ENCODE measurements at places on chromosomes 11 and 22.

GRCh38 chr11:68386331-68386978 lies 74.1 kb downstream of the LRP5 start:
- DNase-seq: no peak

DNA sequence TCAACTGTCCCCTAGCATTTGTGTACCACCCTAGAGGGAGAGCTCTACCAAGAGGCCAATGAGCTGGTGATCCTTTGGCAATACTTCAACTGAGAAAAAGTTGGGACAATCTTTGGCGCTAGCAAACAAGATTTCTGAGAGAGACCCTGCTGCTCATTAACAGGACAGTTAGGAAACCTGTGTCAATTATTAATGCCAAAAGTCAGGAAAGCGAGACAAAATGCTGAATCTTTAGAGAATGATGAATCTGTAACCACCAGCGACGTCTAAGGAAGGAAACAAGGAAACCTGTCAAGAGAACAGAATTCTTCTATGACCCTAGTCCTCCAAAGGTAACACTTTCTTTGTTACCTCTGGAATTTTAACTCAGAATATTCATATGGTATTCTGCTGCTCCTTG lies 19.9 kb downstream of the LARGE2 start:
- DNase-seq: no peak

- DNase-seq: no peak
These were observed at the start of gene ANO3 for GRCh38 chr11:26331911-26332571. TSS of gene ANO3 (plus strand) at chr11:26332130. CDS start at chr11:26332276, 146 bp downstream.

GRCh38 chr11:68012044-68012842 lies 2.1 kb downstream of the ALDH3B1 start:
- DNase-seq: no peak

- DNase-seq: peak; percentile 5
These were observed 77.9 kb upstream of the TOP3B start for GRCh38 chr22:22060200-22061084.

DNA sequence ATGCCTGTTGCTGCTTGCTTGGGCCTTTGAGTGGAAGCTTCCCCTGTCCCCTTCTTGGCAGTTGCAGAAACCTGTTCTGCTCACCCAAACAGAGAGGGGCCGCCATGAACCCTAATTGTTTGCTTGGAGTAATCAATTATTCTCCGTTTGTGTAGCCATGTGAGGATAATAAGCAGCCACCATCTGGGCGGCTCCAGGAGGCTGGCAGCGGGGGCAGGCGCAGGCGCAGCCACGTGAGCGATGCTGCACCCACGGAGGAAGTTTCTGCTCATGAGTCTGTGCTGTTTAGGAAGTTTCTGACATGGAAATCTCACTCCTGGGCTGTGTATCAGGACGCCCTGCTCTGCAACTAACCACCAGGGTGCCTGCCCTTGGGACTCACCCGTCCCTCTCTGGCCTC lies 90.1 kb downstream of the MPPED1 start:
- no peak for DNase-seq

DNA sequence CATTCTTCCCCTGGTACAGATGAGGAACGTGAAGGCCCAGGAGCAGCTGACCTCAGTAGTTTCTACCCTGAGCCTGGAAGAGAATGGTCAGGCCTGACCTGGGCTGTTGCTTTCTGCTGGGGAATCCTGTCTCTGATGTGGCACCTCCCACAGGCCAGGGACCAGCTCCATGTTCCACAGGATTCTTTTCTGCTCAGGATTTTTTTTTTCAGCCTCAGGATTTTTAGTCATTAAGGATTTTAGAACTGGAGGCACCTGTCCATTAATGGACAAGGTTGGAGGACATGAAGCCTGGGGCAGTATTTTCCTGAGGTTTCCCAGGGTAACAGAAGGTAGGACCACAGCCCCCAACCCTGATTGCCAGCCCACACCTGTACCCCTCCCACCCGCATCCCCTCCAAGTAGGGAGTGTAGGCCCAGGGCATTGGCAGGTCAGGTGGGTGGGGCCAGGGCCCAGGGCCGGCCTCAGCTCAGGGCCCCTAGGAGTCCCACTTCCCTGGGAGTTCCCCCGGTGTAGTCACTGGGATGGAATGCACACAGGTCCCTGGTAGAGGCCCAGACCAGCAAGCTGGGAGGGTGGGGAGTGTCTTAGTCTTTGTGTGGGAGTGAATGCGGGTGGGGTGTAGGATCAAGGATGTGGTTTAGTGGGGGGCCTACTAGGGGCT lies 16.1 kb downstream of the BIK start:
- DNase-seq: no peak

DNA sequence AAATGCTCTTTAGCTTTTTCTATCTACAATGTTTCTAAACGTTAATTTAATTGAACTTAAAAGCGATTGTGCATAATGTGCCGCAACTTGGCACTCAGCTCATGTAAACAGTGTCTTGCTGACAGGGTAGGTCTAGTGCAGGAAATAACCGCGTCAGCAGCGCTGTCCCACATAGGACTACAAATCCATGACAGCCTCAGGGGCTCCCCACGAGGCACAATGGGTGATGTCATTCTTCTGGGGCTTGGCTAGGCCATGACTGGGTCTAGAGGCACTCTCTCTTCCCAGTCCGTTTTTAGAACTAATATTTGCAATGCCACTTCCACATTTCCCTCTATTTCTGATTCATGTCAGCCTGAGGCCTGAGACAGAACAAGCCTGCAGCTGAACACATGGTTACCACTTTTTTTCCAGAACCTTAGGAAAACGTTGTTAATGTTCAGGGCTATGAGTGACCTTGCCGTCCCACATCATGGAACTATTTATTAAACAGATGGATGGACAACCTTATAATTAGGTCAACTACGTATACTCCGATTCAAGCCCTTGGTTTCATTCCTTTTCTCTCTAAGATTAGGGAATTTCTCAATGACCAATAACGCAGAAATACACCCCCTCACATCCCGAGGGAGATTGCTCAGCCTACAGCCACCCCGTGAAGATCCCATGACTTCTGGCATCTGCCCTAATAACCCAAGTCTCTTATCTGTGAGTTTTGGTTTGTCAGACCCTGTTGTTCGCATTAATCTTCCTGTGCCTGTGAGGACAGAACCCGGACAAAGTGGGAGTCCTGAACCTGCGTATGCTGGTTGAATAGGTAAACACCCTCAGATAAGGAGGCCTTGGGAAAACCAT lies 19.4 kb upstream of the SNX32 start:
- DNase-seq: no peak

DNA sequence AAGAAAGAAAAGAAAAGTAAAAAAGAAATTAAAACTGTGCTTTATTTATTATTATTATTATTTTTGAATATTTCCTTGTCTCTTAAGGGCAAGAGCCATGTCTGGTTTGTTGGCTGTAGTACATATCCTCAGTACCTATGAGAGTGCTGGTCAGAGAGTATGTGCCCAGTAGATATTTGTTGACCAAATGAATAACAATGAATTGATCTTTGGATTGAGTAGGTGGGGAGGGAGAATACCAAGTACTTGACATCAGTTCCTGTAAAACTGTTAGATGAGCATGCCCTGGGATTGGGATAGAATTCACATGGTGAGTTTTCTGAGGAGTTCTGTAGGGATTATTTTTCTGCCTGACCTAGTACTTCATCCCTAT lies 11.4 kb downstream of the STIM1 start:
- DNase-seq: no peak

- DNase-seq: no peak
These were observed 1.7 kb upstream of the RCOR2 start for GRCh38 chr11:63918507-63919191.

DNA sequence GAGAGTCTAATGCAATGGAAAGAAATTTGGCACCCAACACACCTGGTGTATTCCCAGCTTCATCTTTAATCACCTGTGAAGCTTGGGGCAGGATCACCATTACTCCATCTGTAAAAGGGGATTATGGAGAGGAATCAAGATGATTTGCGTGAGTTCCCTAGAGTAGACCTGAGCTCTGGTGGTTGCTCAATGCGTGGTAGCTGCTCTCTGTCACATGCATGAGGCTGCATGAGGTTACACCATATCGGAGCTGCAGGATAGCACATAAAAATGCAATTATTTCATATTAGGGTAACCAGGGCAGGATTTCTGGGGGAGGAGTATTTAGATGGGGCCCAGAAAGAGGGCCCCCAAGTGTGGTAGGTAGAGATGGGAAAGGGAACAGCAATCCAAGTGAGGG lies 35.3 kb upstream of the CLMP start:
- DNase-seq: no peak

DNA sequence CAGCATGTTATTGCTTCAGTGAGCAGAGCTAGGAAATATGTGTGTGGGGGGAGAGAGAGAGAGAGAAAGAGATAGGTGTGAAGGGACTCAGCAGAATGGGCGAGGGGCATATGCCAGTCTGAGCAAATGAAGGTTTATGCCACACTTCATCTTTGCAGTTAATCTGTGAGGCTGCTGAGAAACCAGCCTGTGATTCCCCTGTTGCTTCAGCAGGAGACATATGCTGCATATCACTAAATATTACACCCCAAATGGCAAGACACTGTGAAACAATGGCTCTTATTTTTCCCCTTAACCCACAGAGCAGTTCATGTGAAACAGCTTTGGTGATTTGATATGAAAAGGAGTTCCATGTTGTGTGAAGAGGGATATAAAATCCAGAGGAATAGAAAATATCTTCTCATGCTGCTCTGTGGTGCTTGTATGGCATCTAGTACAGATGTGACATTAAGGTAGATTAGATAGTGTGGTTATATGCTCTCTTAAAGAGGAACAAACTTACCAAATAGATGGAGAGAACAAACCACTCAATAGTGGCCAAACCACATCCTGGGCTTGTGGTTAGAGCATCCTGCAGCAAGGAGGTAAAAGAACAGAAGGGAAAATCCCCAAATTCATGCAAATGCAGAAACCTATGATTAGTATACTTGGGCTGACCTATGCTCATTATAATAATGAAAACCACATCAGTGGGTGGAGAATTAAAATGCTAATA lies 864.2 kb downstream of the FAM181B start:
- DNase-seq: peak; percentile 81

DNA sequence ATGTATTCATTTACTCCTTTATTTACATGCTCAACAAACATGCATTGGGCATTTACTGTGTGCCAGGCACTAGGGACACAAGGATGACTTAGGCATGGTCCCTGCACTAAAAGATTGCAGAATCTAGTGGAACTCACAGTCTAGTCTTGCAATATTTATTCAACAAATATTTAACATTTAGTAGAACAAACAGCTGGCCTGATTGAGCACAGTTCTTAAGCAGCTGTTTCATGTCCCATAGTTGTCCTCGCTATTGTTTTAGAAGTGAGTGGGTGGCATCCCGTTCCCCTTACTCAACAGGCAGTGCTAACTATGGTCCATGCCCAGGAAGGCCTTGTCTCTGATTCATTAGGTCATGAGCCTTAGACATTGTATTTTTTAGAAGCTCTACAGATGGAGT lies 459.9 kb upstream of the CADM1 start:
- no peak for DNase-seq

DNA sequence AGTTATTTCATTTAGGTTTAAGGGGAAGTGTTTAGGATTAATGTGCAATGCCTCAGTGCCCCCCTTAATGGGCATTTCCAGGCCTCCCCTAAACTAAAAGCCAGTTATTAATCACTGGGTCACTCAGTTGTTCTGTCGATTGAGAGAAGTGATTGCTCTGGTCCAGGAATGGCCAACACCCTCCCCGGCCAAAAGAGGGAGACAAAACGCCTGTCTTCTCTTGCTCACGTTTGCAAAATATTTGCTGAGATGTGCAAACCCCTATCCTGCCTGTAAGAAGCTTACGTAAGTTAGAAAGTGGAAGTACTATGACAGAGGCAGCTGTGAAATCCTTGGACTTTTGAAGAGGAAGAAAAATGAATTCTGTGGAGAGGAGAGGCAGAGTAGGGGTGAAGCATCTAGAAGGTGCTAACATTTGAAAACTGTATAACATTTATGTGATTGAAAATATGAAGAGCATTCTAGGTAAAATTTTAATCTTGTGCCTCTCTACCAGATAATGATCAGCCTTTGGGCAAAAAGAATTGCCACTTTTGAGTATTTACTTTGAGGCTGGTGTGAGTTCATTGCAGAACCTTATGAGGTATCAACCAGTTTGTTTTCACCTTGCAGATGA lies 37.7 kb downstream of the NTM start:
- no peak for DNase-seq

GRCh38 chr11:72740562-72741428 lies 11.4 kb downstream of the ARAP1 start:
- no peak for DNase-seq

DNA sequence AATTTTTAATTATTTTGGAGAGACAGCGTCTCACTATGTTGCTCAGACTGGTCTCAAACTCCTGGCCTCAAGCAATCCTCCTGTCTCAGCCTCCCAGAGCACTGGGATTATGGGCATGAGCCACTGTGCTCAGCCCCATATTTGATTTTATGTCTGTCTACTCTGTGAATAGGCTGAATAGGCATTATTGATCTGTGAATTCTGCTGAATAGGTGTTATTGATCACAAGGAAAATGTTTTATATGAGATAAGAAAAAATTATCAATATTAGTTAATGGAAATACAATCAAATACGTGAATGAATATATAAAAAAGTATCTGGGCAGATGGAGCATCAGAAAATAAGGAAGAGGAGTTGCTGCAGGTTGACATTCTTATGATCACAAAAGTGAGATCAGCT lies 483.4 kb upstream of the LARGE1 start:
- DNase-seq: no peak

DNA sequence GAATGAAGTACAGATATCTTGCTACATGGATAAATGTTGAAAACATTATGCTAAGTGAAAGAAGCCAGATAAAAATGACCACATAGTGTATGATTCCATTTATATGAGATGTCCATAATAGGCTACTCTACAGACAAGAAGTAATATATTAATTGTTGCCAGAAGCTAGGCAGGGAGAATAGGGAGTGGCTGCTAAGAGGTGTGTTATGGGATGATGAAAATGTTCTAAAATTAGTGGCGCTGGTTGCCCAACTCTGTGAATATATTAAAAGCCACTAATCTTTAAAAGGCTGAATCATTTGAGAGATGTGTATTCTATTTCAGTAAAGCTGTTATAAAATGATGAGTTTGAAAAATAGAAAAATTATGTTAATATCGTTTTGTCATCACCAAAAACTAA lies 144.4 kb downstream of the NCAM1 start:
- DNase-seq: no peak

DNA sequence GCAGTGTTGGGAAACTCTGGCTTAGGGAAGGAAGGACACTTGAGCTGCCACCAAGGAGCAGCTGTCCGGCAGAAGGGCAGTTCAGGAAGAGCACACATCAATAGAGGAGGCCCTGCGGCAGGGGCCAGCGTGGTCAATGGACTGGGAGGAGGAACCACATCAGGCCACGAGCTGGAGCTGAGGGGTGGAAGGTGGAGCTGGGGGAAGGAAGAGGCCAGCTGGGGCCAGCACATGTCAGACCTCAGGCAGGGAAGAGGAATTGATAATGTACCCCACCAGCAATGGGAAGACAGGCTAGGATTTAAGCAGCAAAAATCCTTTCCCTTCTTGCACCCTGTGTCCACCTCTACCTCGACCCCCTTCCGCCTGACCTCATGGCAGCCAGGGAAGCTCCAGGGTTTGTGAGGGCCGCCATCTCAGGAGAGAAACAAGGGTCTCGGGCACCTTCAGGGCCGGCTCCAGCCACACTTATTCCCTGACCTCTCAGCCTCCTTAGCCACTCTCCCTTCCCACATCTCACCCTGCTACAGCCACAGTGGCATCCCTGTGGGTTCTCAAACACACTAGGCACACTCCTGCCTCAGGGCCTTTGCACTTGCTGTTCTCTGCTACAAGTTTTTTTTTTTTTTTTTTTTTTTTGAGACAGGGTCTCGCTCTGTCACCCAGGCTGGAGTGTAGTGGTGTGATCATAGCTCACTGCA lies 157.8 kb upstream of the GRK3 start:
- no peak for DNase-seq

GRCh38 chr11:47378010-47378835 lies at the start of gene SPI1:
TSS of gene SPI1 (minus strand) at chr11:47378547. CDS start at chr11:47378353, 194 bp downstream.
- DNase-seq: peak; percentile 20

GRCh38 chr22:30733181-30733631 lies 38.5 kb downstream of the OSBP2 start:
- no peak for DNase-seq

Measured in T-cell (primary cell).